ENCODE measurements at places on chromosomes 2 and 18.

DNA sequence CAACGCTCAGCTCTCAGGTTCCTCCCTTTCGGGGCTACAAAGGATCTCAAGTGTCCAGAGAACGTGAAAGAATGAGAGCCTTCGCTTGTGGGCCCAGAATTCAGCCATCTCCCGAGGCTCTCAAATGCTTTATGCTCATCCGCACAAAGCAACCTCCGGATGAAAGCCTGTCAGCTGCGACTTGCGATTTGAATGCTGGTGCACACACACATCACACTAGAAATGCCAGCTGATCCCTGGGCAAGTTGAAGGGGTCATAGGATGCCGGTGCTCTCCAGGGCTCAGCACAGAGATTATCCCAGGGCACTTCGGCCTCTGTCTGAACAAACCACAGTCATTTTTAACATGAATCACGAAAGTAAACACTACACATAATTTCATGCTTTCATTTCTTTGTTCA is 141.8 kb upstream of the MYT1L start:
- no peak for DNase-seq

DNA sequence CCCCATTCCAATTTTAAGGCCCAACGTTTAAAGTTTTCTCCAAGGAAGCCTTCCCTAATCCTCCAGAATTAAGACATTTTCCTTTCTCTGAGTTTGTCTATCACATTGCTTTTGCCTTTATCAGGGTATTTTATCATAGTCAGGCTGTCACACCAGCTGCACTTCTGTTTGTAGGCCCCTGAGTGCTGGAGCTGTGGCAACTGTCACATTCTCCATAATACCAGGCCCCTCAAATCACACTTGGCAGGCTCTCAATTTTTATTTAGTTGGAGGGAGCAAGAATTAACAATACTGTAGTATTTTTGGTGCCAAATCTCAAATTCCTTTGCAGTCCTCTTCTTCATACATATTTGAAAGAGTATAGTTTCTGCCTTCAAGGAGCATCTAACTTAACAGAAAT is 122.2 kb downstream of the FSHR start:
- DNase-seq, result no peak

DNA sequence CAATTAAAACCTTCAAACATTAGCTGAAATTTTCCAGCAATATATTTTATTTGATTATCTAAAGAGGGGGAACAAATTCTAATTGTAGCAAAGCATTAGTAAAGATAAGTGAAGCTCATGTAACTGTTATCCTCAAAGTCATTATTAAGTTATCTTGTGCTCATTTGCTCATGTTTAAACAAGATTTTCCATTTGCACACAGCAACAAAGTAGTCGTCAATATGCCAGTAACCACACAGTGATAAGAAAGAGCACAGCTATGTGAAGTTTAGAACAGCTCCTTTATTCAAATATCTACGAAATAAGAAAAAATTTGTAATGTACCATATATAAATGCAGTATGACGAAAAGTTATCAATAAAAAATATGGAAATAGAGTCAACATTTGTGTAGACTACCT is 159.5 kb downstream of the ERBB4 start:
- no peak for DNase-seq

- DNase-seq, result no peak
These were observed 6.4 kb downstream of the RIOK3 start for GRCh38 chr18:23459530-23459921.

DNA sequence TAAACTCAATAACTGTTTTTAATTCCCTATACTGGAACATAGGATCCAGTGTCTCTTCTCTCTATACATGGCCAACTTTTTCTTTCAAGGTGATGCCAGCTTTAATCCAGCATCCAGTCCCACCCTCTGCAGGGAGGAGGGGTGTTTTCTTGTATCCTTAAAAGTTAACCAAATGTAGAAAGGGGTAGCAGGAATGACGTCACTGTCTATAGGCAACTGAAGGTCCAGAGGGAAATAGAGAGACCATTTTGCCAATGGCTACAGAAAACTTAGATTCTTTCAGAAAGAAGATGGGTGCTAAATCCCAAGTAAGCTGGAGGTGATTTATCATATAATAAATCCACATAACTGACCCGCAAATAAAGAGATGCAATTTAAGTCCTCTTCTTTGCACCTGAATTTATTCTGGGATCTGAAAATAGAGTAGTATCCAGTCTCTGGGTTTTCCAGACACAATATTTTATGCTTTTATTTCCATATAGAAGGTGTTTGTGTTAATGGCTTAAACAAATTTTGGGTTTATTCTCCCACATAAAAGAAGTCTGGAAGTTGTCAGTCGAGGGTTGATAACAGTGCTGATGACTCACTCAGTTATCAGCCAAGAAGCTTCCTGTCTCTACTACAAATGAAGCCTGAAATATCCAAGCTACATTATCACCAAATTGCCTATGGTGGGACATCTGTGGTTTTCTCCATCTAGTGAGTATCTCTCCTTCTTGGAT is 5.7 kb upstream of the DNER start:
- DNase-seq, result no peak

- no peak for DNase-seq
These were observed 471 bp upstream of the C2orf42 start for GRCh38 chr2:70191244-70191735.

DNA sequence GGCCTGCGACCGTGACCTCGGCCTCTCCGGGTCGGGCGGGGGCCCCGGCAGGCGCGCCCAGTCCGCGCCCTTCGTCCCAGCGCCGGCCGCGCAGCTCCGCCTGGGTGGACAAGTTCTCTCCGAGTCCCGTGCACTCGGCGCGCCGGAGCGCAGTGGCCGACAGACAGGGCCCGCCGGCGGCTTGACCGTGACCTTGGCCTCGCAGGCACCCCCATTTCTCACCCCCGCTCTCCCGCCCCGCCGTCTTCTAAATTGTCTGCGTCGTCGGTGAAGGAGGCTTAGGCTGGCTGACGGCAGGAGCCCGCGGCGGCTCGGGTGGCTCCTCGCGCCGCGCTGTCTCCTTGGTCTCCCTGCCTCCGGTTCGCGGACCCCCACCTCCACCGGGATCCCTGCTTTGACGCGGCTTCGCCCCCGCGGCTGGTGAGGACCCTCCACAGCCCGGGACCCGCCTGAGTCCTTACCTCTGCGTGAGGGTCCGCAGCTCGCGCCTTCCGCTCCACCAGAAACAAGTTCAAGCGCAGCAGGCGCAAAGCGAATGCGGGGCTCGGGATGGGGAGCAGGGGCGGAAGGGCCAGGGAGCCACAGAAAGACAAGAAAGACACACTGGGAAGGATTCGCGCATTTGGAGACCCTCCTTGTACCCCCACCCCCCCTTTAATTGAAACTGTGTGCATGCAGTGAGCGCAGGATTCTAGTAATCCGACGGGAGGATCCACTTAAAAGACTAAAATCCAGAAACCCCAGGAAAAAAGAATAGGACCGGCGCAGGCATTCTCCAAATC is 4.0 kb downstream of the PTGR3 start:
- DNase-seq, result peak; percentile 15

- DNase-seq, result no peak
These were observed 33.4 kb downstream of the CARF start for GRCh38 chr2:202945497-202945896.

GRCh38 chr2:102975996-102976975 is 214.5 kb downstream of the TMEM182 start:
- DNase-seq, result peak; percentile 52

DNA sequence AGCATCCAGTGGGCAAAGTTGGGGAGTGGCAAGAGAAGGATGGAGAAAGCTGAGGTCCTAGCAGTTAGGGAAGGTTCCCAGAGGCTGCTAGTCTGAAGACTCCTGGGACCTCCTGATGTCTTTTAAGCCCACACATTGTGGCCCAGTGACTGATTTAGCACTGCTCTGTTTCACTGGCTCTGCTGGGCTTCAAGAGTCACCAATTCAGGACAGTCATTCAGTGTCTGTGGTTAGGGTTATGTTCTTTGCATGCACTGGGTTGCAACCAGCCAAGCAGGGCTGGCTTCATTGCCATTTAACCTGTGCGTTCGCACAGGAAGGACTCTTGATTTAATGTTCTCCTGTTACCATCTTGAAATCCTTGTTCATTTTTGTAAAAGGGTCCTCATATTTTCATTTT is 199.2 kb downstream of the ICOS start:
- DNase-seq, result no peak

DNA sequence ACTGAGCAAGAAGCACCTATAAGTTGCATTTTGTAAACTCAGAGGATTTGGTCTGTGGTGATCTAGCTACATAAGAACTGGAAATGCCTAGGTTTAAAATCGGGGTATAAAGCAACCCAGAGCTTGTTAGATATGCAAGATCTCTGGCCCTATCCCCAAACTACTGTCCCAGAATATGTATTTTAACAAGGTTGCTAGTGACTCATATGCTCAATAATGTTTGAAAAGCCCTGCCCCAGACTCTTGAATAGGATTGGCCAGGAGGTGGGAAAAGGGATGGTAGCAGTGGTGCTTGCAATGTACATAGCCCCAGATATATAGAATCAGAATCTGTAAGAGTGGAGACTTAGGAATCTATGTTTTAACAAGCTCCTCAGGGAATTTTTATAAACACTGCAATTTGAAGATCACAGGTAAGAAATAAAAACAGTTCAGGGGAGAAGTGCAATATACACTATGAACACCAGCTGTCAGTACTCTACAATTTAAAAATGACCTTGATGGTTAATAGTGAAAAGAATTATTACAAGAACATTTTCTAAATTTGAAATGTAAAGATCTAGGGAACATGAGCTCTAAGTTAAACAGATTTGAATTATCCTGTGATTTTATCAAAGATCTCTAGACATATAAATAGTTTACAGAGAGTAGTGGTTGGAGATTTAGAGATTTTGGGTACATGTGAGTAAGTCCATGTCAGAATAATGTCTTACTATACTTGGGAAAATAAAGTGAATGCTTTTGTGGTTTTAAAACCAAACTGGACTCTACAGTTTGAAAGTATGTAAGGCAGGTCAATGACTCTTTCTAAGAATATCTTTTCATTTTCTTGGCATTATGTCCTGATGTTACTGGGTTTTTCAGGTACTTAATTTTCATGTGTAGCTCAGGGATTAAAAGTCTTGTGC is 7.7 kb upstream of the MMADHC start:
- peak; percentile 26 for DNase-seq

DNA sequence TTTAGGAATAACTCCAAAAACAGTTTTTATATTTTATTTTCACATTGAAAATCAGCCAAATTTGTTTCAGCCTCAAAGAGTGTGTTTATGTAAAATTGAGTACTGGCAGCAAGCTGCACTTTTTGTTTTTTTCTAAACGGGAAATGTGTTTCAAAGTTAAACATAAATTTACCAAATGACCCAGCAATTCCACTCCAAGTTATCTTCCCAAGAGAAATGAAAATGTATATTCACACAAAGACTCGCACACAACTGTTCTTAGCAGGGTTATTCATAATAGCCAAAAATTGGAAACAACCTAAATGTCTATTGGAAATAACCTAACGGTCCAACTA is 9.3 kb downstream of the ALPK2 start:
- no peak for DNase-seq

DNA sequence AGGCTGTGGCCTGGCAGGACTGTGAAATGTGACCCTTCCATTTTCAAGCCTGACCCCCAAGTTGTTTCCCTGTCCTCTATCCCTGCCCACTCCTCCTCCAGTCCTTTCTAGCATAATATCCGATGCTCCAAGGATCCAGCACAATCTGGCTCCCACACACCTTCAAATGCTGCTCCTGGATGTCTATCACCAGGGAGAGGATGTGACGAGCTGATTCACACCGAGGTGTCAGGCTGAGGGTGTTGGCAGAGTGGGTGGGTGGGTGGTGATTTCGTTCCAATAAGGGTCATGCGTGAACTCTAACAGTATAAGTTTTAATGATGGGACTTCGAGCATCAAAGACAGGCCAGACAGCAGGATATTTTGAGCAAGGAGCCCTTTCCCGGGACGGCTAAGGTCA is 107.8 kb downstream of the CELF4 start:
- no peak for DNase-seq

GRCh38 chr2:46697830-46698323 is 217.7 kb downstream of the MCFD2 start:
- DNase-seq, result no peak

GRCh38 chr2:100470898-100471514 is 724 bp downstream of the NMS start:
- peak; percentile 28 for DNase-seq

- DNase-seq, result peak; percentile 24
These were observed 363.6 kb downstream of the CTNNA2 start for GRCh38 chr2:79876430-79876829.

DNA sequence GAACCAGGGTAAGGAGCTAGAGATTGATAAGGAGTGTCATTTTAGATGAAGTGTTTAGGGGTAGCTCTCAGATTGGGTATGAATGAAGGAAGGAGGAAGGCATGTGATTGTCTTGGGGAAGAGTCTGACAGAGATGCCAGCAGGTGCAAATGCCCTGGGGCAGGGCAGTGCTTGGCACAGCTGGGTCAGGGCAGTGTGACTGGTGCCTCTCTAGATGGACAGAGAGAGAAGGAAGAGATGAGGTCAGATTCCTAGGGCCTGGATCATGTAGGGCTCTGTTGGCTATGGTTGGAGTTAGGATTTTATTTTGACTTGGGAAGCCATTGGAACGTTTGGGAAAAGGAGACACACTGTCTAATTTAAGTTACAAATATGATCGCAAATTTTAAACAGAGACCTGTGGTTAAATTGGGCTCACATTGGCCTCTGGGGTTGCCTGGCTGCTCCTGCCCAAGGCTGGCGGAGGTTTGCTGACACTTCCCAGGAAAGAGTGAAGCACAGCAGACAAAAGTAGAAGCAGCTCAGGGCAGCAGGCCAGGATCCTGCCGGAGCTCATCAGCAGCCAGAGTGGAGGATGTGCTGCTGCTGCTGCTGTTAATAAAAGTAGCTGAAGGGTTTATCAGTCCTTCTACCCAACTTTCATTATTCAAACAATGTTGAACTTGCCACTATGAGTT is 32.7 kb upstream of the FHL2 start:
- no peak for DNase-seq

GRCh38 chr2:134199123-134199522 is 54.7 kb upstream of the MGAT5 start:
- DNase-seq, result no peak

- no peak for DNase-seq
These were observed 41.8 kb downstream of the NCK2 start for GRCh38 chr2:105786231-105787230.

DNA sequence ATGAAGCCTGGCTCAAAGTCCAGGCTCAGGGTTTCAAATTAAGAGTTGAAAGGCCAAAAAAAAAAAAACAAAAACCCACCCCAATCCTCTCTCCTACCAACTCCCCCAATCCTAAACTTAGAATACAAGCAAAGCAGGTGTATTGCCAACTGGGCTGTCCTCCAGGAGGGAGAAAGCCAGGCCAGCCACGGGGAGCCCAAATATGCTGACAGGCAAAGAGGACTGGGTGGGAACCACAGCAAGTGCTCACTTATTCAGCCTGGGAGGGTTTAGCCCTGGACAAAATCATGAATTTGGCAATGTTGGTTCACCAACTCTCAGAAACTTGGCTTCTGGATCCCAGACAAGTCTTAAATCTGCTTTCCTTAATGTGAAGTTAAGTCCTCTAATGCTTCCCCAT is 36.5 kb downstream of the GKN2 start:
- DNase-seq, result no peak

- no peak for DNase-seq
These were observed 57.5 kb downstream of the SLC35F5 start for GRCh38 chr2:113698892-113699447.

- no peak for DNase-seq
These were observed 210.9 kb upstream of the TMEM200C start for GRCh38 chr18:6106091-6106685.

GRCh38 chr2:198385326-198385725 is 580.9 kb downstream of the PLCL1 start:
- no peak for DNase-seq

GRCh38 chr2:176781570-176782217 is 430.9 kb upstream of the HNRNPA3 start:
- DNase-seq, result peak; percentile 8

Data from kidney tubule cell (primary cell).